ENCODE measurements at places on chromosomes 3 and 15. TPM values are rescaled to one million over a fixed set of nuclear protein-coding genes. Genes with fewer than 3 reads are reported as not detected.

OXSR1 gene
- 38.0 TPM for total RNA-seq

CHRNA7 gene
- total RNA-seq = 0.18 TPM

RFX7 gene
- 4.1 TPM for total RNA-seq

NR1I2 gene
- not detected for total RNA-seq

BCHE gene
- 5.7 TPM for total RNA-seq

CPA3 gene
- total RNA-seq = 0.18 TPM

SLC28A2 gene
- total RNA-seq = not detected
